ENCODE measurements at places on chromosomes 3 and 15.

DNA sequence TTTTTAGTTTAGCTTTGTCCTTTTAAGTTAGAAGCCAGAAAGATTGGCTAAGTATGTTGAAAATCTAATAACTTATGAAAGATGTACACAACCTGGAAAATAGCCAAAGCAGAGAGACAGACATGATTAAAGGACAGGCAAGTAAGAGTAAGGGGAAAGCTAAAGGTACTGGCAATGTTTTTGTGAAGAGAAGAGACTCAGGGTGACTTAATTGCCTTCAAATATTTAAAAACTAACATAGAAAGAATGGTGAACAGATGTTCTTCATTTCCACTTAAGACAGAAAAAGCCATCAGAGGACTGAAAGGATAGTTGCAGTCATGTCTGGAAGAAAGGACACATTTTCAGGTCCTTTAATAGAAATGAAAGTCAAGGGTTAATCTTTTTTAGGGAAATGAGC is 68.8 kb downstream of the ZNF385D start:
- no peak for DNase-seq

DNA sequence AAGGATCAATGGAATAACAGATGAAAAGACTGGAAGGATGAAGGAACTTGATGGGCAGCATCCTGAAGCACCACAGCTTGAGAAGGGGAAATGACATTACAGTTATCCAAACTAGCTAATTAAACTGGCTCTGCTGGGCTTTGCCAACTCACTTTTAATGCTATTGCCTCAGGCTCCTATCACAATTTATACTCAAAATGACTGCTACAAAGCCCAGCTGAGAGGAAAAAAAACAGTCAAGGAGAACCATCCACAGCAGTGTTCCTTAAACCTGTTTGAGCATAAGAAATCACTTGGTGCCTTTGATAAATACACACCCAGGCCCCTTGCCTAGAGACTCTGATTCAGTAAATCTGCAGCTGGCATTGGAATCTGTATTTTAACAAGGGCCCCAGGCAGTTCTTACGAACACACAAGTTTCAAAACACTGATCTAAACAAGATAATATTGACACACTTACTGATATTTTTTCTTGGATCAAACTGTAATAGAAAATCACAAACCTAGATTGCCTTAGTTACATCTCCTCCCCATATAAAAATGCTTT is 85.8 kb downstream of the MB21D2 start:
- no peak for DNase-seq

- DNase-seq: no peak
Measured at GRCh38 chr3:86982883-86983282, 8.1 kb downstream of the VGLL3 start.

DNA sequence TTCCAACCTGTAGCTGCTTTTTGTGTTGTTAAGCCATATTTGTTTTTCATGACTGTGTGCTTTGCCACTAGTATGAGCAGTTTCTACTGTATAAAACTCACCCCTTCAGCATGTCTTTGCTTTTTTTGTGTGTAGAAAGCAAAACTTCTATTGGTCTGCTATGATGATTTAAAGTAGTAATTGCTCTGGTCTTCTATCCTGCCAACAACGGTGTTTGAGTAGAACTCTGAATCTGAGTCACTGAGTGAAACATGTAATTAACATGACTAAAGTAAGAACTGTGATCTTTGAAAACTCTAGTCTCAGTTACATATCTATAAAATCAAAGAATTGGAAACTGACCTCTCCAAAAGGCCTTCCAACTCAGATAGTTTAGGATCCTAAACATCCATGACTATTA is 133.6 kb downstream of the TPRG1 start:
- DNase-seq: peak; percentile 56

DNA sequence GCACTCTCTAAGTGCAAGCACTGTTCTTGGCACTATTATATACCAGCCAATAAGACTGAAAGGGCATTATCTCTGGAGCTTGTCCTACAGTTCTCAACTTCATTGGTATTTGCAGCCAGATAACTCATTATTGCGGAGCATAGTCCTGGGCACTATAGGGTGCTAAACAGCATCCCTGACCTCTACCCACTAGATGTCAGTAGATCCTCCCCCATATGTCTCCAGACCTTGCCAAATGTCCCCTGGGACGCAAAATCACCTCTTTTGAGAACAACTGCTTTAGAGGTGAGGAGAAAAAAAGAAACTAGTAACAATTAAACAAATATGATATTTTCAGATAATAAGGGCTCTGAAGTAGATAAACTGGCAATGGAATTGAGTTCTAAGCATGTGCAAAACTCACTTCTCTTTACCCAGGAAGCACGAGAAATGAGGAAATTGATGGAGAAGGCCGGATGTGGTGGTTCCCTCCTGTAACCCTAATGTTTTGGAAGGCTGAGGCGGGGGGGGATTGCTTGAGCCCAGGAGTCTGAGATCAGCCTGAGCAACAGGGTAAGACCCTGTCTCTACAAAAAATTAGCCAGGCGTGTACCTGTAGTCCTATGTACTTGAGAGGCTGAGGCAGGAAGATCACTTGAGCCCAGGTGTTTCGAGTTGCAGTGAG is 61.4 kb downstream of the FRMD4B start:
- no peak for DNase-seq

DNA sequence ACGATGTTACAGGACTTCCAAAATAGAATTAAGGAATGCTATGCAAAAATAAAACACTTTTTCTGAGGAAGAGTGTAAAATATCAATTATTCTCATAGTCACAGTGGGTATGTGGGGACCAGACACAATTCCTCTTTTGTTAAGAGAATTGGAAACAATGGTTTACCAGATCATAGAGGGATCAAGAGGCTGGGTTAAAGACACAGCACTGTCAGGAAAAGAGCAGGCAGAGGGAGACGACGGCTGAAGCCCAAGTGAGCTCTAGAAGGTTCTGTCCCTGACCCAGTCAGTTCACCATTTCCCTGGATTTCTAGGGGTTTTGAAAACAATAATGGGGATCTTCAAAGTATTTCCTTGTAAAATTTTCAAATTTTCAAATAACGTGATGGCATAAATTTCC is 54.0 kb upstream of the POLR2M start:
- DNase-seq: no peak

DNA sequence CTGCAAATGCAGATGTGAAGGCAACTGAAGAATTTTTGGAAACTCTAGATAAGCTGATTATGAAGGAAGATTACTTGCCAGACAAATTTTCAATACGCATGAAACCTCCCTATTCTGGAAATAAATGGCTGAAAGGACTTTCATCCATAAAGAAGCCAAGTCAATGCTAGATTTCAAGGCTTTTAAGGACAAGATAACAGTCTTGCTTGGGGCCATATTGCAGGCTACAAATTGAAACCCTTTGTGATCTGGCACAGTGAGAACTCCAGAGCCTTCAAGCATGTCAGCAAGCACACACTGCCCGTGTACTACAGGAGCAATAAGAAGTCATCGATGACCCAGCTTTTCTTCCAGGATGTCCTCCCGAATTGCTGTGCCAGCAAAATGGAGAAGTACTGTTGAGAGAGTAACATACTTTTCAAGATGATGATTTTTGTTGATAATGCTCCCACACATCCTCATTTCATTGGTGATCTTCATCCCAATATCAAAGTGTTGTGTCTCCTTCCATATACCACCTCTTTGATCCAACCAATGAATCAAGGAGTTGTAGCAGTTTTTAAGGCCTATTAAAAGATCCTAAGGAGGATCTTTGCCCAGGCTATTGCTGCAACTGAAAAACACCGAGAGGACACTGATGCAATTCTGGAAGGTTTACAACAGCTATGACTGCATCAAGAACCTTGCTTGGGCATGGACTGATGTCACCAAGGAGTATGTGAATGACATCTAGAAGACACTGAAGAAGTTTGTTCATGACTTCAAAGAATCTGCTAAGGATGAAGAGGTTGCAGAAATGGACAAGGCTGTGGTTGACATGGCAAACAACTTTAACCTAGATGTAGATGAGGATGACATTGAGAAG is 20.3 kb downstream of the CALML4 start:
- DNase-seq: no peak

- no peak for DNase-seq
Measured at GRCh38 chr3:107523289-107523538, 452 bp downstream of the BBX start.

DNA sequence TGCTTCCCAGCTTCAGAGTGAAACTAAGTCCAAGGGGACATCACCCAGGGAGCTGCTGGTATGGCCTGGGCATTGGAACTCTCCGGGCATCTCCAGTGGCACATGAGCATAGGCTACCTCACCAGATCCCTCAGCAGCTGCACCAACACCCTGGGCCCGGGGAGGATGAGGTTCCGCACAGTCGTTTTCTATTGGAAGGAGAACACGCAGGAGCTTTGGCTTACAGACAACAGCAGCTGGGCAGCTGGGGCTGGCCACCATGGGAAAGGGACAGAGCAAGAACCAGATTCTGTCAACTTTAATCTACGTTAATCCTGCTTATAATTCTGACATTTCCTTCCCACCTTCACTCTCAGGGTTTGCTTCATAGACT is 65.5 kb downstream of the MYO1E start:
- DNase-seq: no peak

DNA sequence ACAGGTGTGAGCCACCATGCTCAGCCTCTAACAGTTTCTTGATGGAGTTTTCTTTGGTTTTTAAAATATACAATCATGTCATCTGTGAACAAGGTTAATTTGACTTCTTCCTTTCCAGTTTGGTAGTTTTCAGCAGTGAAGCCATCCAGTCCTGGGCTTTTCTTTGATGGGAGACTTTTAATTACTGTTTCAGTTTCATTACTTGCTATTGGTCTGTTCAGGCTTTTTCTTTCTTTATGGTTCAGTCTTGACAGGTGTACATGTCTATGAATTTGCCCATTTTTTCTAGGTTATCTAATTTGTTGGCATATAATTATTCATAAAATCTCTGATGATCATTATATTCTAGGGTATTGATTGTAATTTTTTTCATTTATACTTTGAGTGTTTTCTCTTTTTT is 36.8 kb downstream of the PFN2 start:
- no peak for DNase-seq

GRCh38 chr3:157982359-157982758 is 123.9 kb downstream of the SHOX2 start:
- no peak for DNase-seq

- peak; percentile 100 for DNase-seq
Measured at GRCh38 chr3:195914648-195915473, 6.5 kb upstream of the TNK2 start.

- no peak for DNase-seq
Measured at GRCh38 chr3:52792413-52792812, 2.2 kb upstream of the ITIH3 start.

GRCh38 chr3:186333256-186333655 is 28.8 kb downstream of the DGKG start:
- no peak for DNase-seq

- DNase-seq: no peak
Measured at GRCh38 chr3:13532631-13533030, 16.3 kb upstream of the FBLN2 start.

DNA sequence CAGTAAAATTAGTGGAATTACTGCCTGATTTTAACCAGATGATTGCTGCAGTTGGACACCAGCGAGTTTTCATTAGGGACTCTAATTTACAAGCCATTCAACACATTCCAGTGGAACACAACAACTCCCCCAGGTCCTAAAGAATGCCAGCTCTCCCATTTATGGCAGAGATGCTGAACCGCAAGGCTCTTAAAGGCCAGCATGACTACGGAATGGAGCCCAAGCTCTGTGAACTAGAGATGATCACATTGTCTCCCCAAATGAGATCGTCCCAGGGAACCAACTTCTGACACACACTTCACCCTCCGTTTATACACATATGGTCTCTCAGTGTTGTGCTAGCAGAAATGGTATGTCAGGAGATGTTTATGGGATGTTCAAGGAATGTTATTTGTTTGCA is 446.2 kb upstream of the NR2F2 start:
- DNase-seq: no peak

GRCh38 chr3:128269796-128270195 is 116.5 kb downstream of the EEFSEC start:
- no peak for DNase-seq

DNA sequence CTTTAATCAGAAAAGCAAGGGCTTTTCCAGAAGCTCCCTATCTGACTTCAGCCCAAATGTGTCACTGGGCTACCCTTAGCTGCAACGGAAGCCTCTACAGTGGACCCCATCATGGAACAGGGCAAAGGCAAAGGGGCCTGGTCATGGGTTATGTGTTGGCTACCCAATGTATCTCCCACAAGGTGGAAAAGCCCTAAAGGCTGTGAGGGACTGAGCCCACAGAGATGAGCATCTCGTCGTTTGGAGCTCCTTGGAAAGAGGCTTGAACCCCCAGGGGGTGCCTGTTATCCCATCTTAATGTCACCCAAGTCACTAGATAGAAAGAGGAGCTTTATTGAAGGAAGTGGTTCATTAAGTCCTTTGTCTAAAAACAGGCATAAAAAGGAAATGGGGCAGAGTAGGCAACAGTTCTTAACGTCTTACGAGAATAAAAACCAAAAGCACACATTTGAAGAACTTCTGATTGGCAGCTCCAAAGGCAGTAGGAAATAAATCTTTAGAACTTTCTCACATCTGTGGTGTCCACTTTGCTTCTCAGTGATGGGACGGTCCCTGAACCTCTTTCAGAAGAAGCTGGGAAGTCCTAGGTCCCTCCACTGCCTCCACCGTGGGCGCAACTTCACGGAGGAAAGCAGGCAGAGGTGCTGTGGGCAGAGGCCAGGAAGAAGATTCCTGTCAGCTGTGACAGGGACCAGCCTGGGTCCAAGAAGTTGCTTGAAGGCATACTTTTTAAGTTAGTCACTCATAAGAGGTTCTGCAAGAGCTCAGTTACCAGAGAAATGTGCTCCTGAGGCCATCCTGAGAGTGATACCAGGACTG is 93.7 kb downstream of the MYLK start:
- DNase-seq: no peak

DNA sequence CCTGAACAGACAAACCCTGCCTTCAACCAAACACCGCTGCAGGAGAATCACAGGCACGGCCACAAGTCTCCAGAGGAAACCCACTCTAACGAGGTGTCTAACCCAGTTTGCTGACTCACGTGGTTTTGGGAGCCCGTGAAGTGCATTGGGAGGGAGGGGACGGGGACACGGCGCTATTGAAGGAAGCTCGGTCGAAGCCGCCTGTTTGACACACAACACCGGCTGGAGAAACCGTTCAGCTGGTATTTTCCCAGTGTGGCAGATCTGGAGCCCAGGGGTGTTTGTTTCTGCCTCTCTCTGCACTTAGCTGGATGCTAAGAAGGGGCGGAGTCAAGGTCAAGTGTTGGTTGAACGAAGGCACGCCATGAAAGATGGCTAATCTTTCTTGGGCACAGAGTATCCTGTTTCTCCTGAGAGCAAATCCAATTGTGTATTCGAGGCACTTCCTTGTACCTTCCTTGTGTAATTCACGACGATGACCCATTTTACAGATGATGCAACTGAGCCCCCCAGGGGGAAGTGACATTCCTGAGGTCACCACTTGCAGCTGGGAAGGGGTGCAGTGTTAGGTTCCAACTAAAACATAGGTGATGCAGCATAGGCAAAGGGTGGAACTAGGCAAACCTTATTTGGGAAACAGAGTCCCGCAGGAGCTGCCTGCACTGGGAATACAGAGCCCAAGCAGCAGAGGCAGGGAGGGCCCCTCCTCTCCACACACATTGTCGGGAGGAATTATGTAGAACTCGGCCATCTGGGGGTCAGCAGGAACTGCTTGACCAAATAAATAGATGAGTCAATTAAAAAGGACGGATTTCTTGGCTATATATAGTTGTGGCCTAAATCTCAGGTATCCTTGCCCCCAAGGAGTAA is 22.5 kb downstream of the SLC6A6 start:
- no peak for DNase-seq

Measured in mammary epithelial cell (primary cell).